ENCODE measurements at places on chromosomes 11 and 22.

GRCh38 chr22:41048791-41049717 lies 43.3 kb upstream of the EP300 start:
- DNase-seq, result no peak

DNA sequence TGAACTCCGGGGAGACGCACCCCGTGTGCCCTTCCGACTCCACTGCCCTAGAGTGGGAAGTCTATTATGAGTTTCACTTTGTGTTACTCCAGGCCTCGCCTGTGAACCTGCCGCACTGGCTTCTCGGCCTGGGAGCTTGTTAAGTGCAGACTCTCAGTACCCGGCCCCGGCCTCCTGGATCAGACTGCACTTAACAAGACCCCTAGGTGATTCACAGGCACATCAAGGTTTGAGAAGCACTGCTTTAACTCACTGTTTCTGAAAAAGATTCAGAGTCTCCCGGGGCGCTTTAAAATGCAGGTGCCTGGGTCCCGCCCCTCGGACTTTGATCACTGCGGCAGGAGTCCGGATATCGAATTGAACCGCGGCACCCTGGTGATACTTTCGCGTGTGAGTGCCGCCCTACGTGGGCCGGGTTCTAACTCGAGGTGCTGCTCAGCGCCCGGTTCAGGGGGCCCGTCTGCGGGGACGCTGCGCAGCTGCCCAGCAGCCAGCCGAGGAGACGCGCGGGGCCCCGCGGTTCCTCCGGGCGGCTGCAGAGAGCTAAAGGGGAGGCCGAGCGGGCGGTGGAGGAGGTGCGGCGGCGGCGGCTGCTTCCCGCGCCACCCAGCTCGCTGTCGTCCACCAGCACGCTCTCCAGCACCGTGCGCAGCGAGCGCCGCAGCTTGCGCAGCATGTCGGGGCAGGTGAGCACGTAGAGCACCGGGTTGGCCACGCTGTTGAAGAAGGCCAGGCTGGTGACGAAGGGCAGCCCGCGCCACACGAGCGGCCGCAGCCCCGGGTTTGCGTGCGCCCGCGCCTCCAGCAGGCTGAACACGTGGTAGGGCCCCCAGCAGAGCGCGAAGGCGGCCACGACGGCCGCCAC lies 3.4 kb downstream of the PTGDR2 start:
- no peak for DNase-seq

DNA sequence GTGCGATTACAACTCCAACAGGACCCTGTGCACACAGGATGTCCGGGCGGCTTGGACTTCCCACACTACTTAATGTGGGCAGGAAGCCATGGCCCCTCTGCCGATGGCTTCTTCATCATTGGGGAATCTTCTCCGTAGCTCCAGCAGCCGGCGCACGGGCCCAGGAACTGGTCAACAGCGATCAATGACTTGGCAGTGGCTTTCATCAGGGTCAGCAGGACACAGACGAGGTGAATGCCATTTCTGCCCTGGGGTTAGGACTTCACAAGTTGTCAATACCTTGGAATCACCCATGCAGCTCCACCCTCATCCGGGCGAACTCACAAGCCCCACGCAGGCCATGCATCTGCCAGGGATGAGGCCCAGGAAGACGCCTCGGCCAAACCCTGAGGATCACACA lies 645.7 kb downstream of the BRD1 start:
- DNase-seq, result no peak

- DNase-seq, result no peak
Measured at GRCh38 chr11:11740836-11741235, 100.9 kb upstream of the USP47 start.

- DNase-seq, result no peak
Measured at GRCh38 chr11:102488208-102488607, 35.6 kb upstream of the TMEM123 start.

- no peak for DNase-seq
Measured at GRCh38 chr11:70027451-70027850, 50.7 kb upstream of the ANO1 start.

DNA sequence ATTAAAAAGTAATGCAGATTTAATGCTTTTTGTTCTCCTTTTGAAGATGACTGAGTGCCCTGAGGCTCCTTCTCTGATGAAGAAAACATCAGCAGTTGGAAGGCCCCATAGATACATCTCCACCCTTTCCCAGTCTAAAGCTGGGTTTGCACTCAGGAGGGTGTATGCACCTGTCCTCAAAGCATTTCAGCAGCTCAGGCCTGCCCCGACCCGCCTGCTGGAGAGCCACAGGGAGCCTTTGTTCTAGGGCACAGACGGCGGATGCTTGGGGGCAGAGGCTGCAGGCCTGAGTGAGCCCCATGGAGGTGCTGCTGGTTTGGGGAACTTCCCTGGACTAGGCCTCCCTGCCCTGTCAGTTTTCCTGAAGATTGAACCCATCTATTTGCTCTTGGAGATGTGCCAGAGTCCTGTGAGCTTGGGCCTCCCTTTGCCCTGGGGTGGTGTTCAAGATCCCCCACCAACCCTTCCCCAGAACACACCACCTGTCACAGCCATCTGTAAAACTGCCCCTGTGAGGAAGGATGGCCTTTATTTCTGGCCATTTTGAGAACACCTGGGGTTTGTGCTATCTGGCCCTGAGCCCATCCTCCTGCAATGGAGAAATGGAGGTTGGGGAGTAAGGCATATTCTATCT lies 160.0 kb downstream of the NAV2 start:
- no peak for DNase-seq

DNA sequence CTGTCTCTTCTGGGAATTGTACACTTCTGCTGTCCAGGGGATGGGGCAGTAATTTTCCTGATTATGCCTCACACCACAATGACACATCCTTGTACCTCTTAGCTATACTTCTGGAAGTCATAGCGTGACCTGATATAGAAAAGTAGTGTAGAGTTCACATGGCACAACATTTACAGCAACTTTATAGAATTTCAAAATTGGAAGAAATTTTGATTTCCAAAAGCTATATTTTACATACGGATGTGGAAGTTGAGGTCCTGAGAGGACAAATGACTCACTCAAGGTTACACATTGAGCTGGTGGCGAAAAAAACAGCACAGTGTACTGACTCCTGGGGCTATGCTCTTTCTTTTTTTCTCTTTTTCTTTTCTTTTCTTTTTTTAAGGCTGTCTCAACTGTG lies 6.3 kb upstream of the CYP2R1 start:
- no peak for DNase-seq

DNA sequence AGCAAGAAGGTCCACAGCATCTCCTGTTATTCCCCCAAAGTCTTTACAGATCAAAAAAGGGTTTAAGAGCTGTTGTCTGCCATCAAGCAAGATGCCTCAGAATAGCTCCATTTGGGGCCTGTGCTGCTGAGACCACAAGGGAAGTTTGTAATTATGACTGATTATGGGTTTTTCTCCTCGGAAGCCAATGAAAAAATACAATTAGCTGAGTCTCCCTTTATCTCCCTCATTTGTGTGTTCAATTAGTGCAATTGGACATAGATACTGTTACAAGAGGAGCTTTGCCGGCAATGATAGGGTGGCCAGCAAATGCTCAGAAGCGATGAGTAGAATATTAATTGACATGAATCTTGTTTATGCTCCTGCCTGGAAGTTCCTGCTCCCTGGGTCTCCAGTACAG lies 83.7 kb downstream of the COMMD9 start:
- no peak for DNase-seq

- DNase-seq, result no peak
Measured at GRCh38 chr11:128927683-128928336, 14.9 kb downstream of the TP53AIP1 start.

DNA sequence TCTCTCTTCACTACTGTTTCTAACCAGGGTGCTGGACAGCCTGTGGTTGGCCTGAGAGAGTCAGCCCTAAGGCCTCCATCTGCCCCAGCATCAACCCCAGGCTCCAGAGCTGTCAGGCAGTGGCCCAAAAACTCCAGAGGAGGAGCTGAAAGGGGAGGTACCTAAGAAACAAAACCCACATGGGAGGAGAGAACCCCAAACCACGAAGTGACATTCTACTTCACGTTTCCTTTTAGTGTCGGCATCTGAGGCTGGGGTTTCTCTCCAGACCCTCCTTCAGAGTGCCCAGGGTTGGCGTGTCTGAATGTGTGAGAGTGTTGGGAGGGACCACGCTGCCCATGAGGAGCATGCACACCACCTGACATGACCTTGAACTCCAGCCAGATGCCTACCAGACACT lies 69.8 kb upstream of the NNMT start:
- DNase-seq, result no peak

DNA sequence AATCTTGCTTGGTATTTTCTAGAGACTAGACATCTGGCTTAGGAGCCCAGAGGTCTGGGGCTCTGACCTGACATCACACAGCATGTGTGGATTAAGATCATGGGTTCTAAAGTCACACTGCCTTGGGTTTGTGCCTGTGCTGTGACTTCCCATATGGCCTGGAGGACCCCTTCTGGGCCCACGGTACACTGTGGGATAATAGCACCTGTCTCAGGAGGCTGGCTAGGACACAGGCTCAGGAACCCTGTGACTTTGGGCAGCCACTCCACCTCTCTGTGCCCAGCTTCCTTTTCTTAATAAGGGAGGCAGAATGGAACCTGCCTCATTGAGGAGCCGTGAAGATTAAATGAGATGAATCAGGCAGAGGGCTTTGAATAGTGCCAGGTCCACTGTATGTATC lies 99.2 kb upstream of the B3GAT1 start:
- no peak for DNase-seq

GRCh38 chr11:115848611-115849010 lies 344.4 kb upstream of the CADM1 start:
- no peak for DNase-seq

DNA sequence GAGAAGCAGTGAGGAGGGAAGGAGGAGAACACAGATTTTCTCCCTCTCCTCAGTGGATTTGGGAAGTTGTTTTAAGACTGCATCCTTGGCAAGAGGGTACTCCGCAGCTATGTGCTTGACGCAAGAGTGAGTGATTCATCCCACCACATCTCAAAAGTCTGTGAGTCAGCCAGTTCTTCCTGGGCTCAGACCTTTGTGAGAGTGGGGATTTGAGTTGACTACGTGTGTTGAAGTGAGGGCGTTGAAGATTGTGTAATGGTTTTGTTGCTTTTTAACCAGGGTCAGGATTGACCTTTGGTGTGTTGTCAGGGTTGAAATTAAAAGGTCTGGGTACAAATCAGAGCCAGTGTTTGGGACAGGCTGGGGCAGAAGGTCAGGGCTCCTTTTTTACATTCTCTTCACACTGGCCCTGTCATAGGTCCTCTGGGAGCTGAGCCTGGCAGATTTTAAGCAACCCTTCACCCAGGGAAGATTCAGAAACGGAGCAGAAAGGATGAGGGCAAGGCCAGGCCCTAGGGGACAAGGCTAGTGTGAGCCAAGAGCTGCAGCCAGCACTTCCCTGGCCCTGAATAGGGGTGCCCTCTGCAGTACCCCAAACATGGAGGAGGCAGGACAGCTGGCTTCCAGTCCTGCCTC lies 4.2 kb upstream of the C11orf86 start:
- DNase-seq, result peak; percentile 57

DNA sequence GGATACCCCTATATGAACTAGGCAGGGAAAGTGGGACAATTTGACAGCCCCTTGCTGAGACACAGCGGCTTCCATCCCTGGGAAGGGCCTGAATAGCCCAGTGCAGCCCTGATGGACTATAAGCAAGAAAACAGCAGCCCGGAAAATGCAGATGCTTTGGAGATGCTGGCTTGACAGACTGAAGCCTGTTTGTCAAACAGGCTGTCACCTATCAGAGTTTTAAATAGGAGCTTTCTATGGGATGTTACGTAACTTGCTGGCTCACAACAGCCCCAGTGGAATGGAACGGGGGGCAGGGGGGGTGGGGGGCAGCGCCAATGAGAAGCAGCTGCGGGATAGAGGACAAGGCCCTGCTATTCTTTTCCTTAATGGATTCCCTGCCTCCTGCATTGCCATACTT lies 91.9 kb upstream of the NTM start:
- no peak for DNase-seq

DNA sequence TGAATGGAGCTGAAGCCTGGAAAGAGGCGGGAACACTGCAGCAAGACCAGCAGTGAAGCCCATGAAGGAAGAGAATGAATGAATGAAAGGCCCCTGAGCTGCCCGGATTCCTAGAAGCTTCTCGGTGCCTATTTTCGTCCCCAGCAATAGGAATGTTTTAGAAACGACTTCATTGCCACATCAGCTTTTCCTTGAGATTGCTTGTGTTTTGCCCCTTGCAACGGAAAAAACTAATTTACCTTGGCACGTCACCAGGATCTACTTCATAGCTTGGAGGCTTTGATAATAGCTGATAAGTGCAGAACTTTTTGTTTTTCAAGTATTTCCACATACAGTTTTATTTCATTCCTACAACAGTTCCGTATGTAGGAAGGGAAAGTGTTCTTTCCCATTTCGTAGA lies 248.9 kb upstream of the NARS2 start:
- no peak for DNase-seq

DNA sequence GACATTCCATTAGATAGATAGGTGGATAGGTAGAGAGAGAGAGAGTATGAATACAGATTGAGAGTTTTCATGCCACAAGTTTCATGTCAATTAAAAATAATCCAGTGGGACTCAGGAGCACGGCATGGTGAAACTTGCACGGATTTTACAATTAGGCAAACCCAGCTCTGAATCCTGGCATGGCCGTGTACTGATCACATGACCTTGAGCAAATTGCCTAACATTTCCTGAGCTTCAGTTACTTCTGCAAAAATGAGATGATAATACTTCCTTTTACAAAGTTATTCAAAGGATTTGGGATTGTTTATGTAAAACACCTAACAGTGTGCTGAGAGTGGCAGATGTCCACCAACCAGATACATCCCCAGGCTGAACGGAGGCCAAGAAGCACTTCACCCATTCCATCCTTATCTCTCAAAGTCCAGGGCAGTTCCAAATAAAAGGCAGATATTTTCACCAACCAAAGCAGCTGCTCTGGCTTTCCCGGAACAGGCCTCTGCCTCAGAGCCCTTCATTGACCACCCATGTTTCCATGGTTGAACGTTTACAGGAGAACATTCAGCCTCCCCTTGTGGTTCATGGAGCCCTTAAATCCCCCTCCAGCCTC lies 17.9 kb downstream of the APLNR start:
- DNase-seq, result no peak

GRCh38 chr22:30866811-30867271 lies 101.7 kb downstream of the MORC2 start:
- peak; percentile 16 for DNase-seq

Data from activated CD4-positive, alpha-beta T cell treated with anti-CD3 and anti-CD28 coated beads for 36 hours (primary cell).